Activated CD8-positive, alpha-beta T cell treated with anti-CD3 and anti-CD28 coated beads, Interleukin-2, amount 10 ng/mL, durations not matched to agents 7 days and 5 days (primary cell): ENCODE measurements at places on chromosomes 7 and 10.

DNA sequence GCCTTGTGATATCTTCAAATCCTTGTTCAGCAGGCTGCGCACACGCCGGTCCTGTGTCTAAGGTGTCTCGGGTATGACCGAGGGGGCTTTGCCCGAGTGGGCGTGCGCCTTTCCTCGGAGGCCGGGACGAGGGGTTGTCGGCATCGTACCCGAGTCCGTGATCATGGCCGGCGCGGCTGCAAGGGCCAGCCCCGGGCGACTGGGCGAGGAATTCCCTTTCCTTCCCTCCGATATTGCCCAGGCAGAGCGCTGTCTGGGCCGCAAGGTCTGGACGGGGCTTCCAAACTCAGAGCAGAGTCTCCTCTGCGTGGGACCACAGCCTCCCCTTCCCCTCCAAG is 59.7 kb downstream of the ZNF467 start:
- DNase-seq, result no peak

DNA sequence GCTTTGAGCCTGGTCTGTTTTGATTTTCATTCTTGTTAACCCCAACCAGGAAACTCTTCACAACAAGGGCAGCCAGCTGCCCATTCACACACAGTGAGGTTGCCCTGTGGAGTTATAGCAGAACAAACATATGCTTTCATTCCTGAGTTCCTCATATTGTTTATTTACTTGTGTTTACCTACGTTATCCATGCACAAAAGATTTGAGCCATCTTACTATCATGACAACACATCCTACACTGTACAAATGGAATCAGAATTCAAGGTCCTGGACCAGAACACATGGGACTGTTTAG is 21.7 kb upstream of the BMPER start:
- DNase-seq, result no peak

DNA sequence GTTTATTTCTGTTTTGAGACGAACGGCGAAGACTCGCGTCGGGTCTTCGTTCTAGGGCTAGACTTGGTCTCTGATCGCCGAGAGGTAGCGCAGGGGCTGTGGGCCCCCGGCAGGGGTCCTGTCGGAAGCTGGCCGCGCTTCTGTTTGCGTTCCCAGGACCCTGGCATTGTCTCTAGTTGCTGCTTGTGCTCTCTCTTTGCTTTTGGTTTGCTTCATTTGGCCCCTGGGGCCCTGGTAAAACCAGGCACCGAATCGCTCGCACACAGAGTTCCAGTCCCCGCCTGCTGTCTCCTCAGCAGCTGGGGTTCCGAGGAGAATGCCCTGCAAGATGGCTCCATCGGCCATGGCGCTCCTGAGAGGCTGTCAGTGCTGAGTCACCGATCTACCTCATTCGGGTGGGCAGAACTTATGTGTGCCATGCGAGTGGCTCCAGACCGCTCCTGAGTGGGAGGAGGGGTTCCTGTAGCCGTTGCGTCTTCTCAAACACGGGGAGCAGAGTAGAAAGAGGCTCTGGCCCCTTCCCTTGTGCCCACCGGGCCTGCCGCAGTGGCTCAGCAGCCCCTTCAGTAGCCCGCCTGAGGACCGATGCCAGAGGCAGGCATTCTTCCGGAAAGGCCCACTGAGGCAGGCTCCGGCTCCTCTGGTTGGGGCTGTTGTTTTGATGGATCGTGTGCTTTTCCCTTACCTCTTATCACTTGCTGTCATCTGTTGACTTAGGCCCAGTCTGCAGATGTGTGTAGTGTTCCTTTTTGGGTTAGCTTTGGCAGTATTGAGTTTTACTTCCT is 826 bp downstream of the CHPF2 start:
- DNase-seq, result peak; percentile 80

GRCh38 chr10:63375859-63376258 is 89.9 kb downstream of the JMJD1C start:
- no peak for DNase-seq

- no peak for DNase-seq
Measured at GRCh38 chr7:67571026-67571545, 574.5 kb downstream of the TYW1 start.

DNA sequence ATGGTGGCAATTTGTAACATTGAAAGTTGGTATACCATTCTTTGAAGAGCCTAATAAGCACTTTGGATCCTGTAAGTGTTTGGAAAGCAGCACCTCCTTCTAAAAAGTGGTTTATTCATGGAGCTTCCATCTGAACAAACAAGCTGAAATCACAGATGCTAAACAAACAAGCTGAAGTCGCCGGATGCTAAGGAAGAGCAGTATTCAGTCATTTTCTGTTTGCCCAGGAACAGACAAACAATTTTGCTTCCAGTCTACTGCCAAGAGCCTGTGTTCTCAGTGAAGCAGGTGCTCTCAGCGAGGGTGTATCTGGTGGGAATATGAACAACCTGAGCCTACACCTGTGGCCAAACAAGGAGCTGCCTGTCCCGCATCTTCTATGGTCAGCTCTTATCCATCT is 6.3 kb downstream of the COL28A1 start:
- no peak for DNase-seq

- no peak for DNase-seq
Measured at GRCh38 chr10:99768556-99768955, 13.9 kb upstream of the ABCC2 start.

DNA sequence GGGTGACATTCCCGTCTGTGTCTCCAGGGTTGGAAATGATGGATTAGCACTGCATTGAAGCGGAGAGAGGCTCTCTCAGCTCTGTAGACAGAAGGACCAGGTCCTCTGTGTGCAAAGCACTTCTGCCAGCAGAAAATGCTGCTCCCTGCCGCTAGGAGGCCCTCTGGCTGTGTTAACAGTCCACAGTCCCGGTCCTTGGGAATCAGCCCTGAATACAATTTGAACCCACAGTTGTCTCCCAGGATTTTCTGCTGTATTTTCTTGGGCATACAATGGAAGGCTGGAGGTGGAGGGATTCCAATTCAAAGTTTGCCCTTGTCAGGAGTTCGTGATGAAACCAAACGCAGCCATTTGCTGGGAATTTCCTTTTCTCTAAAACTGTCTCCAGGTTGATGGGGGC is 205.2 kb downstream of the GLRX3 start:
- no peak for DNase-seq

GRCh38 chr10:29857843-29858701 is 201.3 kb downstream of the JCAD start:
- no peak for DNase-seq

GRCh38 chr10:86500846-86501245 is 20.7 kb downstream of the WAPL start:
- DNase-seq, result no peak

DNA sequence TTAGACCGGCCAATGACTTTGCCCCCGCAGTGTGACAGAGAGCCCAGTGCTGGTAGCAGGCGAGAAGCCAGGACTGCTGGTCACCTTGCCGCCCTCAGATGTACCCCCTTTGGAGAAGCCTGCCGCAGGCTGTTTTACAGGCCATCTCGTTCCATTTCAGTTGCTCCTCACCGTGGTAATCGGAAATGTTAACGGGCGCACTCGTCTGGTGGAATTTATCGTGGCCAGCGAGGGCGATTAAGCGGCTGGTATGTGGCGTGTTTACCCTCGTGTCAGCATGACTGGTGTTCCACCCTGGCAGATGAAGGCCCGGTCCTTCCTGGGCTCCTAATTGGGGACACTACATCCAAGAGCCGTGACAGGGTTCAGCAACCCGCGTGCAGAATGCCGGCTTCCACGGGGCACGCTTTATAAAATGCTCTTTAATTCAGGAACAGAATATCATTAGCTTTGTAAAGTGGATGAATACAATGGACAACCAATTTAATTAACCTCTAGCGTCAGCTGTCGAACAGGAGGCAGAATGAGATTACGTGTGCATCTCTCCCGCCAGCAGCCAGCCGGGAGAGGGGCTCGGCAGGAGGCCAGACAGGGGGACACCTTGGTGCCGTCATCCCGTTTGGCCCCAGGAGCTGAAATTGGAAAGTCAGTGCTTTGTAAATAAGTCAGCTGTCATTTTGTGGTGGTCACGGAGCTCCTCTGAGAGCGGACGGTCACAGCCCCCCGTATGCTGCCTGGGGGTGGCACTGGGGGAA is 108.3 kb downstream of the NKX6-2 start:
- DNase-seq, result no peak

- no peak for DNase-seq
Measured at GRCh38 chr10:10128387-10128786, 889.3 kb upstream of the CELF2 start.

DNA sequence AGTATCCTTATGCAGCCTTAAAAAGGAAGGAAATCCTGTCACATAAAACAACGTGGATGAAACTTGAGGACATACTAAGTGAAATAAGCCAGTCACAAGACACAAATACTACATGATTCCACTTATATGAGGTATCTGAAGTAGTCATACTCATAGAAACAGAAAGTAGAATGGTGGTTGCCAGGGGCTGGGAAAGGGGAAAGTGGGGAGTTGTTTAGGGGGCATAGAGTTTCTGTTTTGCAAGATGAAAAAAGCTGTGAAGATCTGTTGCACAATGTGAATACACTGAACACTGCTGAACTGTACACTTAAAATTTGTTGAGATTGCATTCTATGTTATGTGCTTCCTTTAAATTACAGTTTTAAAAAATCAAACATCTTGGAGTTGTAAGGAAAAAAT is 2.9 kb downstream of the NUP205 start:
- no peak for DNase-seq

DNA sequence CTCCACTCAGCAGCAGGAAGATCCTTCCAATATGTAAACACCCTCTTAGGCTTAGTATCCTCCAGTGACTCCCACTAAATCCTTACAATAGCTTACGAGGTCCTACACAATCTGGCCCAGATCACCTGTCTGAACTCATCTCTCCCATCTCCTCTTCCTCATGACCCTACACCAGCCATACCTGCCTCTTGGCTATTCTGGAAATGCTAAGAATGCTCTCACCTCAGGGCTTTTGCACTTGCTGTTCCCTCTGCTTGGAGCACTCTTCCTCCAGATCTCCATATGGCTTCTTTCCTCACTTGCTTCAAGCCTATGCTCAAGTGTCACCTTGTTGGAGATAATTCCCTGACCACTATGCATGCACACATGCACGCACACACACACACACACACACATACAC is 50.8 kb upstream of the FRMD4A start:
- no peak for DNase-seq

DNA sequence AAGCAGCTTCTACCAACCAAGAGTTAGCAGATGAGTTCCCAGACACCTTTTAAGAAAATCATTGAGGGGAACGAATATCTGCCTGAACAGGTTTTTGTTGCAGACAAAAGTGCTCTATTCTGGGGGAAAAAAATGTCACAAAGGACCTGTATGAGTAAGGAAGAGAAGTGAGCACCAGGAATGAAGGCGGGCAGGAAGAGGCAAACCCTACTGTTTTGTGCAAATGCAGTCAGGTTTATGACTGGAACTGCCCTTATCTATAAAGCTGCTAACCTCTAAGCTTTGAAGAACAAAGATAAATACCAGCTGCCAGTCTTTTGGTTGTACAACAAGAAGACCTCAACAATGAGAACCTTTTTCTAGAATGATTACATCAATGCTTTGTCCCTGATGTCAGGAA is 292.4 kb upstream of the SP4 start:
- DNase-seq, result no peak

DNA sequence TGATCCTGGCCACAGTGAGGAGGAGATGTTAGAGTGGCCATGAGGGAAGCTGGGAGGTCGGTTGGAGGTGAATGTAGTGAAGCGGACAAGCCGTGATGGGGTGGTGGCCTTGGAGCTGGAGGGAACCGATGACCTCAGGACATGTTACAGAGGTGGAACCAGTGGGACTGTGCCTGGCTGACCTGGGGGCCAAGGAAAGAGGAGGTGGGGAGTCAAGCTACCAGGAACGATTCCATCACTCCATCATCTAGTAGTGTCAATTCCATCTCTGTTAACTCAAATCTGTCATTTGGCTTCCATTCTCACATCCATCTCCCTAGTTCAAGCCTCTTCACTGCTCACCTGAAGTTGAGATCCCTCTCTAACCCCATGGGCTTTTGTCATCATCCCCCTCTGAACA is 102.4 kb upstream of the LYZL2 start:
- no peak for DNase-seq

DNA sequence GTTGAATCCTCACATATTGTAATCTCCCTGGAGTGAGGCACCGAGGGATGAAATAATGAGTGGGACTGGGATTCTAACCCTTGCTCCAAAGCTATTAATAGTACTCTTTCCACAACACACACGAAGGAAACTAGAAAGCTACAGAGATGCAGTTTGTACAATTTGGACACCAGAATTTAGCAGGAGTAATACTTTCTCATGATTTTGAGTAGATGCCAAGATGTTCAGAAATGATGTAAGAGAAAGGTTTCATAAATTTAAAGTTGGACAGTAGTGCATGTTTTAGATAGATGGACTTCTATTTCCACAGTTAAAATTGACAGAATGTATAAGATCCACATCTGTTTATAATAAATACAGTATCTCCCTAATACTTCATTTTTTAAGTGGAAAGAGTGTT is 46.5 kb downstream of the PRR15 start:
- DNase-seq, result no peak

DNA sequence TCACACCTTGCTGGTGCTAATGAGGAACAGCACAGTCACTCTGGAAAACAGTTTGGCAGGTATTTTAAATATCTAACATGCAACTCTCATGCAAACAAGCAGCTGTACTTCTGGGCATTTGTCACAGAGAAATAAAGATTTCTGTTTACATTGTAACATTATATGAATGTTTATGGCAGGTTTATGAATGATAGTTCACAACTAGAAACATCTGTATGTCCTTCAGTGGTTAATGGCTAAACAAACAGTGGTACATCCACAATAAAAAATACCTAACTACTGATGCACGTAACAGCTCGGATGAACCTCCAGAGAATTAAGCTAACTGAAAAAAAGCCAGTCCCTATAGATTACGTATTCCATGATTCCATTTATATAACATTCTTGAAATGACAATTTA is 109.6 kb downstream of the GPR37 start:
- DNase-seq, result no peak

- no peak for DNase-seq
Measured at GRCh38 chr7:105281966-105282365, 106.8 kb downstream of the SRPK2 start.

- DNase-seq, result no peak
Measured at GRCh38 chr10:71075086-71075758, 137.1 kb upstream of the UNC5B start.

DNA sequence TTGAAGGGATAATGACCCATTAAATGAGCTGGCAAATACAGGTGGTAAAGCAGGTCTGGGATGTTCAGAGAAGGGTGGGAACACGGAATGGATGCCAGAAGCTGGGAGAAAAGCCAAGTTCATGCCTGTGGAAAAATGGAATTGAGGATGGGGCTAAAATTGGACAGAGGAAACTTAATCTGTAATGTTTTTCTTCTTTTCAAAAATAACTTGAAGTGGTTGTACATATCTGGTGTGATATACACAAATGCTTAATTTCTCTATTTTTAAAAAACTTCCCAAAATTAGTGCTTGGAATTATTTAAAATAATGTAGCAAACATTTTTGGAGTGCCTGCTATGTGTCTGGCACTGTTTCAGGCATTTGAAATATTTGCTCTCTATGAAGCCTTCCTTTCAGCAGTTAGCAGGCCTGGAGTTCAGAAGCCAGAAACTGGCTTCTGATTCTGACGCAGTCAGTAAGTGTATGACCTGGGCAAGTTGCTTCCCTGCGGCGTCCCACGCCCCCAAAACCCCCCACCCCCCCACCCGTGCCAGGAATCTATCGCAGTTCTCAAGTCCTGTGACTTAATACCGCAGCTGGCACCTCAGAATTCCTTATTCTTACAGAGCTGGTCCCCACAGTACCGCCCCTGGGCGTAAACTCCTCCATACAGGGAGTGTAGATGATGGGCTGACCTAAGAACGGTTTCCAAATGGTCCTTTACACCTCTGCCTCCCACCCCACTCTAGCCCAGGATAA is 828 bp upstream of the MALSU1 start:
- DNase-seq, result no peak
